ENCODE measurements at places on chromosomes 5 and 9.

DNA sequence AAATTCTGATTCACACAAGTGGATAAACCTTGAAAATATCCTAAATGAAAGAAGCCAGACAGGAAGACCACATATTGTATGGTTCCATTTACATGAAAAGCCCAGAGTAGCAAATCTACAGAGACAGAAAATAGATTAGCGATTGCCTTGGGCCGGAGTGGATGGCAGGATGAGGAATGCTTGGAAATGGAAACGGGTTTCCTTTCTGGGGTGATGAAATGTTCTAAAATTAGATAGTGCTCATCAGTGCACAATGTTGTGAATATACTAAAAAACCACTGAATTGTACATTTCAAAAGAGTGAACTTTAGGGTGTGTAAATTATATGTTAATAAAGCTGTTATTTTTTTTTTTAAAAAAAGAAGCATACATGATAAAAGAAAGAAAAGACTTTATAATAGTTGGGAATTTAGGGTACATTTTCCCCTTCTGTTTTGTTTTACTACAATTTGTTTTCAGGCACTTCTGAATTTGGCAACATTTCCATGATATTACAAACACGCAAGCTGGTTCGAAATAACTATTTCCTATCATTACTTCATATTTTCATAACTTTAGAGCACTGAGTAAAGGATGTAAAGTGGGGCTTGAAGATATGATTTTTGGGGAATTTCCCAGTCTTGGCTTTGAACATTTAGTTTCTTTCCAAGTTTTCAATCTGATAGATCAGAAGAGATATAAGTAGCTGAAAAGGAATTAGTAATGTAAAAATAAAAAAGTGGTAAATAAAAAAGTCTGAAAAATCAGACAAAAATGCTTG, 23.9 kb downstream of the SLC35A4 start:
- no peak for DNase-seq

DNA sequence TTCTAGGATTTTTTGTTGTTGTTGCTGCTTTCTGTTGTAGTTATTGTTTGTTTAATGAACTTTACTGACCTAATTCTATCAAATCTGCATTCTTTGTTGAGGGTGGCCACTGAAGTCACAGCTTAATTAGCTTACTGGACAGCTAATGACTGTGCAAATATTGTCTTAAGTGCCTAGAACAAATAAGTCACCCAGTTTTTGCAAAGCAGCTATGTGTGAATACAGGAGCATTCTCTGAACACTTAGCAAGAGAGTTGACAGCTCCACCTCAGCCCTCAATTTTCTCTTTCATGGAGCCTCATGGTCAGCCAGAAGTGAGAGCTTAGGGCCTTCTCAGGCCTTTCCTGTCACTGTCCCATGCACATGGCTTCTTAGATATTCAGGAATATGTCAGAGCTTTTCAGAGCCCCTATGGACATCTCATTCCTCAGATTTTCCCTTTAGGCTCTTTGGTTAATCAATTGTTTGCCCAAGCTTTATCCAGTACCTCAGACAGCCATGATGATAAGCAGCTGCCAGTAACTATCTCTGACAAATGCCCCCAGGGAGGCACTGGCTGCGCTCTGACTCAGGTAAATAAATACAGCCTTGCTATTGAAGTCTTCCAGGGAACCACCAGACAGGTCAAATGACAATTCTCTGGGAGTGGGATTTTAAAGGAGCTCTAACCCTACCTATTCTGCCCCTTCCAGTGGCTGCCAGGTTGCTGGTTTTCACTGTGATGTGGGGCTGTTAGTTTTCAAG, 241.4 kb upstream of the IL12B start:
- DNase-seq: no peak

DNA sequence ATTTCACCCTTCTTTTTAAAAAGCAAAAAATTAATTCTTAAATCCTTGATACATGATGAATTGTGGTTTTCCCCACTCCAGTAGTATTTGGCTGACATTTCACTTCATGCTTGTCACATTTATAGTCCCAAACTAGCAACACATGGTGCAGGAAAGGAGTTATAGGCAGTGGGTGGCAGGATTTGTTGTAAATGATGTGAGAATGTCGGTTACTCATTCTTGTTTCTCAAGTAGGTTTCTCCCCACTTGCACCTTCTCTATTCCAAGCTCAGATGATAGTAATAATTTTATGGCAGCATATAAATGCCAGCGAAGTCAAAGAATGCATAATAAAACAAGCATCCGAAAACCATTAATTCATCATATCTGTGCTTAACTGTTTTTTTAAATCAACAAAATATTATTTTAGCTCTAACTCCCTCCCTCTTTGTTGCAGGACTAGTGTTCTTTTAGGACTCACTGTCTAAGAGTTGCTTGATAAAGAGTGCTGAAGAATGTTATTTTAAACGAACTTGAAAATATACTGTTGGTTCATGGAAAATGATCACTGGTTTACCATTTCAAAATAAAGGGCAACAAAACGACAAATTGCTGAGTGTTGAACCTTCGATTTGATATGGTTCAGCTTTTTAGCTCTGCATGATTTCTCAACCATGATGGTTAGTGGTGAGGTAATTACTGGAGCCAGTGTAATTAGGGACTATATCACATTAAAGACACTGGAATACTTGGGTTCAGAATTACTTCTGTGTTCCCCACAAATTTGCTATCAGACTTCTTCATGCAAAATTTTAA, 88.1 kb upstream of the ADAMTSL1 start:
- DNase-seq: no peak

DNA sequence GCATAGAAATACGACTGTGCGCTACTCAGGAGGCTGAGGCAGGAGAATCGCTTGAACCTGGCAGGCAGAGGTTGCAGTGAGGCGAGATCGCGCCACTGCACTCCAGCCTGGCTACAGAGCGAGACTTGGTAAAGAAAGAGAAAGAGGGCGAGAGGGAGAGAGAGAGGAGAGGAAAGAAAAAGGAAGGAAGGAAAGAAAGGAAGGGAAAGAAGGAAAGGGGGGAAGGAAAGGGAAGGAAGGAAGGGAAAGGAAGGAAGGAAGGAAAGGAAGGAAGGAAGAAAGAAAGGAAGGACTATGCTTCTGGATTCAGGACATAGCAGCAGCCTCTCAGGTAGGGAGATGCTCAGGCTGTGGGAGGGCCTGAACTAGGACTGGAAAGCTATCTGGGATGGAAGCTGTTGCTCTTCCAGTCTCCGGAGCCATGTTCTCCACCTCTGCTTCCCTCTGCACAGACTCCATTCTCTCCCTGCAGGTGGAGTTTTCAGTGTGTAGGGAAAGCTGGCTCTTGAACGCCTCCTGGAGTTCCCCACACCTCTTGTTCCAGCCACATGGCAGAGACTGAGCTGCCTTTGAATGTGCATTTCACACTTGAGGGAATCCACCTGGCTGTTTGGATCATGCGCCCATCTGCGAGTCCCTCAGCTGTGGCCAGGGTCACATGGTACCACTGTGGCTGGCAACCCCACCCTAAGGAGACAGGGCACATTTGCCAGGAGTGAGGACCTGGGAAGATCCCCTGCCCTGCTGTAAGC, 9.1 kb downstream of the SWI5 start:
- DNase-seq: no peak

DNA sequence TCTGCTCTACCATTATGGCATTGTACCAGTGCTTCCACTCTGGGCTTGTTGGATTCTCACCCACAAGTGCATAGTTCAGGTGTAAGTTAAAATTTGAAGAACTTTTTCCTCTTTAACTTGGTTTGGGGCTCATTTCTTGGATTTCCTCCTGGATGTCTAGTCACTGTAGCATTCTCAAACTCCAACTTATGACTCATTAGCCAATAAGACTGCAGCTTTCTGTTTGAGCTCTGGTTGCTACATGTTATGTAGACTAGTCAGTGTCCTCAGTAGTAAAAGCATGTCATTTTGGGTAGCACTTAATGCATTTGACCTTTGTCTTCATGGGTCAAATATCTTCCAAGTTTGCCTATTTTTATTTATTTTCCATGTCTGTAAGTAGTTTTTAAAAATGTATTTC, 790.8 kb downstream of the BRINP1 start:
- no peak for DNase-seq

GRCh38 chr5:17436761-17437221, 61.2 kb upstream of the TAF11L2 start:
- DNase-seq: no peak

GRCh38 chr9:86126998-86127972, 27.9 kb upstream of the GOLM1 start:
- DNase-seq: peak; percentile 65

DNA sequence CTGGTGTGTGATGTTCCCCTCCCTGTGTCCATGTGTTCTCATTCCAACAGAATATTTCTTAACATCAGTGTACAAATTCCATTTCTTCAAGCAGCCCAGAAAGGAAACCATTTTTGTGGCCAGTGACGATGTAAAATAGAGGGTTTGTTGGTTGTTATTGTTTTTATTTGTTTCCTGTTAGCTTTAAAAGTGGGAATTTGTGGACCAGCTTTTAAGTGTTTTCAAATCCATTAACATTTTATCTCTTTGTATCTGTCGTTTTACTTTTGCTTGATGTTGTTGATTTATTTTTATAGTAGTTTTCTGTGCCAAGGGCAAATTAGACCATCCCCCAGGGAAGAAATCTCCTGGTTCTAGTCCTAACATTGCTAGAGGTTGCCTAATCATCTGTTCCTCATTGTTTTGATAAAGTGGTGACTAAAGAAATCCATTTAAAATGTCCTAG, 100.0 kb downstream of the GDNF start:
- no peak for DNase-seq

DNA sequence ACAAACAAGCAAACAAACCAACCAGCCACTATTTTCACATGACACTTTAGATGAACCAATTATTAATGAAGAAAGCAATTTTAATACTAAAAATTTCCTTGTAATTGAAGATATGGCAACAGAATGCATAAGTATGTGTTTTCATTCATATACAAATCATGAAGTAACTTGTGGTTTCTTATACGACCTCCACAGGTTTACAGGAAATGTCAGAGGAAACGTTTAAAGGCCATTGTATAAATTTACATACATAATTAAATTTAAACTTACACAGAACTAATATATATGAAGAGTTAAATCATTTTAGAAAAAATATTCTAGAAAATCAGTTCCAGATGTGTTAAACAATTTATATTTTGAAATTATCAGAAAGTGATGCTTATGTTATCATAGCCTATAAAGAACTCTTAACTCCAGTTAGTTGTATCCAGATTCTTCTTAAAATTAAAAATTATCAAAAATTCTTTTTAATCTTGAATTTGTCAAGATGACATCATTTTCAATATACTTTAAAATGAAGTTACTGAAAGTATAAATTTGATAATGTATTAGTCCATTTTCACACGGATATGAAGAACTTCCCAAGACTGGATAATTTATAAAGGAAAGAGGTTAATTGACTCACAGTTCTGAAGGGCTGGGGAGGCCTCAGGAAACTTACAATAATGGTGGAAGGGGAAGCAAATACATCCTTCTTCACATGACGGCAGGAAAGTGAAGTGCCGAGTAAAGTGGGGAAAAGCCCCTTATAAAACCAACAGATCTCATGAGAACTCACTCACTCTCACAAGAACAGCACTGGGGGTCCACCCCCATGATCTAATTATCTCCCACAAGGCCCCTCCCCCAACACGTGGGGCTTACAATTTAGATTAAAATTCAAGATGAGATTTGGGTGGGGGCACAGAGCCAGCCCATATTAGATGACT, 192.0 kb downstream of the PIK3R1 start:
- no peak for DNase-seq

DNA sequence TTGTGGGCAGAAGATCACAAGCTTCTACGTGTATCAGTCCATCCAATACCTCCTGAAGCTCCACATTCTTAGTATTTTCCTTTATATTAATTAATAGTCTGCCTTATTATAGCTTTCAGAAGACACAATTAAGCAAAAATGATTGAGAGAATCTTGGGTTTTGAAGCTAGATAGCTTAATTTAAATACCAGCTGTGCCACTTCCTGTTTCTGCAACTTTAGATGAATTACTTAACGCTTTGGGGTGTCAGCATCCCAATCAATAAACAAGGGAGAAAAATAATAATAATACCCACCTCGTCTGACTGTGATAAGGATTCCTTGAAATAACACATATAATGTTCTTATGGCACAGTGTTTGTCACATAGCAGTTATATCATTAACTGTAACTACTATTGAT, 44.7 kb upstream of the HTR4 start:
- no peak for DNase-seq

DNA sequence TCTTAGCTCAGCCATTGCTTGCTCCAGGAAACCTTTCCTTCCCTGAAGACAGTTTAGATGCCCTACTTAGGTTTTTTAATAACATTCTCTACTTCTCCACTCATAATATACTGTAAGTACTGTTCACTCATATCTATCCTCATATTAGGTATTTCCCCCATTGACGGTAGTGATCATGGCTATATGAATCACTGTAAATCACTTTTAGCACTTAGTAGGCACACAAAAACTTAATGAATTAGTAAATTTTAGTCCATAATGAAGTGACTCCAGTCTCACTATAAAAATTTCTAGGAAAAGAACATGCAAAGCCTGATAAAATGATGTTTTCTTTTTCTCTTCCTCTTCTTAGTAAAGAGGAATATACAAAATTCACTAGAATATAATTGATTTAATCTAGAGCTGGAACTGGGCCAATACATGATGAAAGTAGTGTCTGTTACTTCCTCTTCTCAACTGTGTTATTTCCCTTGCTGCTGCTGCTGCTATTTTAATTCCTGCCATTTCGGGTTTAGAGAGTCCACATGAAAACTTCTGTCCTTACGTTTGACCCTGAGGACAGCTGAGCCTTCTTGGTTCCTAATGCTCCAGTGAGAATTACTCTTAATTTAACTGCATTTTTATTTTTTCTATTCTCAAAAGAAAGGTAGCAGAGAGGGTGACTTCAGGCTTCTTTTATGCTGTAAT, 73.5 kb downstream of the LNPEP start:
- no peak for DNase-seq

DNA sequence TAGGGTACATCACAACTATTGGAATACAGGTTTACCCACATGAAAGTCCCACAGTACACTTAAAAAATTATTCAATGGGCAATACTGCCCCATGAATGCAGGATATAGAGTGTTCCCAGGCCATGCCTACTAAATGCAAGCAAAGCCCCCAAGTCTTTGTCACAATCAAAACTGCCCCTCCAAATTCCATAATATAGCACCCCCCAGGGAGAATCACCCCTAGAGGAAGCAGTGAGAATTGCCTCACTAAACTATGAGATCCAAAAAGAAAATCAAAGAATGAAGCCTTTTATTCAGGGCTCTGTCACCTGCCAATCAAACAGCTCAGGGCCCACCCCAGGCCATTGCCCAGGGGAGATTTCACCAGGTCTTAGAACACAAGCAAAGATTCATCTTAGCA, 90.8 kb downstream of the ATPSCKMT start:
- DNase-seq: no peak

- DNase-seq: no peak
These were observed 11.1 kb upstream of the CDC42SE2 start for GRCh38 chr5:131252824-131253171.

- no peak for DNase-seq
These were observed 2.5 kb downstream of the IL7R start for GRCh38 chr5:35859101-35859661.

Data from liver (tissue), 10 donors.